ENCODE measurements at places on chromosomes 2 and 18. TPM values are rescaled to one million over a fixed set of nuclear protein-coding genes. Genes with fewer than 3 reads are reported as not detected.
A peak's percentile ranks its signal among the peaks of the same experiment; 100 is the strongest.

DNA sequence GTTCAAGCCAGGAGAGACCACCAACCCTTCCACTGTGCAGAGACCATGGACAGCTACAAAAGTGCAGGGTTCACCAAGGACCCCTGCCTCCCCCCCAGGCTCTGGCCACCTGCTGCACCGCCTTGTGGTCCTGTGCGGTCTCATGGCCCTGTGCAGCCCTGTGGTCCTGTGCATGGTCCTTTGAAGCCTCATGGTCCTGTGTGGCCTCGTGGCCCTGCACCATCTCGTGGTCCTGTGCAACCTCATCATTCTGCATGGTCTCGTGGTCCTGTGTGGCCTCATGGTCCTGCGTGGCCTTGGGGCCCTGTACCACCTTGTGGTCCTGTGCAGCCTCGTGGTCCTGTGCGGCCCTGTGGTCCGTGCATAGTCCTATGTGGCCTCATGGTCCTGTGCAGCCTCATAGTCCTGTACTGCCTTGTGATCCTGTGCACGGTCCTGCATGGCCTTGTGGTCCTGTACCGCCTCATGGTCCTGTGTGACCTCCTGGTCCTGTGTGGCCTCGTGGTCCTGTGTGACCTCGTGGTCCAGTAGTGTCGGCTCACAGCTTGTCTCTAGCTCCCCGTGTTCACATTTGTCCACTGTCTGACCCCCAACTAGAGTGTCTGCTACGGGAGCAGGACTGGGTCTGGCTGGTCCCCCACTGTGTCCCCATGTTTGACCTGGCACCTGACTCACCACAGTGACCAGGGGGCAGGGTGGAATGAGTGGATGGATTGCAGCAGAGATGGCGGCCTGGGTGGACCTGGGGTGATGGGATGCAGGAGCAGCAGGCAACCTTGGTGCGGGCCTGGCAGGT, 20.0 kb upstream of the OTOS start:
- DNase-seq: no peak

DNA sequence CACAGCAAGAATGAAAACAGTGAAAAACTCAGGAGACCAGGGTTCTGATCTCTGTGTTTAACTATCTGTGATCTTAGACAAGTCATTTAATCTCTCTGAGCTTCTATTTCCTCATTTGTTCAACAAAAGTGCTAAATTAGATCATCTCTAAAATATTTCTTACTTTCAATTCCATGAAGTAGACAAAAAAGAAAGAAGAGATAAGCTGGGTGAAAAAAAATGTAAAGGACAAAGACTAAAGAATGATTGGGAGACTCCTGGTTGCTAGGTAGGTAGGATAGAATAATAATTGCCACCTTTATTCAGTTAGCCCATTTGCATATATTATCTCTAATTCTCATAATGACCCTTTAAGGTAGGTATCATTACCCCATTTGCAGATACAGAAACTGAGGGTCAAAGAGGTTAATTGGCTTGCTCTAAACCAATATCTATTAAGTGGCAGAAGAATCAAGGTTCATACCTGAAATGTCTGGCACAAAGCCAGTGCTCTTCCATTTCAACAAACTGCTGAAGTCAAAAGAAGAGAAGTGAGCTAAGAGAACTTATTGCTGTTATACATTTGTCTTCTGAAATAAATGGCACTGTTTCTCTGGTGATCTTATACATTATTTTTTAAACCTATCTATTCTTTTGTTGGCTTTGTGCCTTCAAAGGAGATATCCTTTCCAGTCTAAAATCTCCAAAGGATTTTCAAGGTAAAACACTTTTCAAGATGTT, 141.7 kb downstream of the OTX1 start:
- DNase-seq: peak; percentile 36

GRCh38 chr2:168916331-168916675, 15.2 kb downstream of the G6PC2 start:
- DNase-seq: no peak

DNA sequence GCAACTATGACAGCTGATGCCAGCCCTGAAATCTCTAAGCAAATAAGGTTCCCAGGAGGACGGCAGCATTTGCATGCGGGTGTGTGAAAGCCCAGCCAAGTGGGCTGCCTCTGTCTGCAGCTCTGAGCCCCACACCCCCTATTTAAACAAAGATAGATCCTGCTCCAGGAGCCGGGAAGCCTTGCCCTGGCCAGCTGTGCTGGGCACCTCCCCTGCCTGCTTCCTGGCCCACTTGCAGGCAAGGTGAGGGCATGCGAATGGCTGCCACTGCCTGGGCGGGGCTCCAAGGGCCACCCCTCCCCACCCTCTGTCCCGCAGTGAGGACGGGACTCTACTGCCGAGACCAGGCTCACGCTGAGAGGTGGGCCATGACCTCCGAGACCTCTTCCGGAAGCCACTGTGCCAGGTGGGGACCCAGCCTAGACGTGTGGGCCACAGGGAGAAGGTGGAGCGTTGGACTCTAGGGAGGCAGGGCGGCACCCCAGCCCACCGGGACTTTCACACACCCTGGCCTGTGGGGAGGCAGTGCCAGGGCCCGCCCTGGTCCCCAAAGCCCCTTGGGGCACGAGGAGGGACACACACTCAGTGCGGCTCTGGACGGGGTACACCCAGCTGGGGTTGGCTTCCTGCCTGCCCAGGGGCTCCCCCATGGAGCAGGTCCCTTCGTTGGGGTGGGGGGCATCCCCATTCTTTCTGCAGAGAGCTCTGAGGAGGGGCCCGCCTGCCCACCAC, at the start of gene ANO7:
TSS of gene ANO7 (plus strand) at position 317 of the 732 bp plus-strand sequence. CDS start 1,387 bp downstream, outside the sequence.
- no peak for DNase-seq

The FIGN gene
- not detected for total RNA-seq
